Stimulated activated CD4-positive, alpha-beta T cell treated with anti-CD3 and anti-CD28 coated beads, Interleukin-1b, Interleukin-23, amount 100 ng/mL, for 1 hour (primary cell): ENCODE measurements at places on chromosomes 16 and 17.

DNA sequence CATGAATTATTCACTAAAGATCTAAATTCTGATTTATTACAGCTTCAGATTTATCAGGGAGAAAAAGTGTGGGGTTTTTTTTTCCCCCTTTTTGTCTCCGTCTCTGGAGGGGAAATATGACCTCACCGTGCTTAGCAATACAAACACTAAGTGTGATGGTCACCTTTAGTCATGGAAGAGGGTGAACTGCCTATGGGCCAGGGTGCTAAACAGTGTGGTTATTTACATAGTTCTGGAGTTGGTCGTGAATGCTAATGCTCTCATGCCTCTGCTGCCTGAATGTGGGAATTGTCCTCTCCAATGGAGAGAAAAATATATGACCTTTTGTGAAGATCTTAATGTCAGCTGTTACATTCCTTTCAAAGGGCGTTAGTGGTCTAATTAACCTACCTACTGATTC lies 44.8 kb upstream of the MSI2 start:
- no peak for DNase-seq

- no peak for DNase-seq
These were observed 6.2 kb upstream of the WFIKKN1 start for GRCh38 chr16:624526-625070.

DNA sequence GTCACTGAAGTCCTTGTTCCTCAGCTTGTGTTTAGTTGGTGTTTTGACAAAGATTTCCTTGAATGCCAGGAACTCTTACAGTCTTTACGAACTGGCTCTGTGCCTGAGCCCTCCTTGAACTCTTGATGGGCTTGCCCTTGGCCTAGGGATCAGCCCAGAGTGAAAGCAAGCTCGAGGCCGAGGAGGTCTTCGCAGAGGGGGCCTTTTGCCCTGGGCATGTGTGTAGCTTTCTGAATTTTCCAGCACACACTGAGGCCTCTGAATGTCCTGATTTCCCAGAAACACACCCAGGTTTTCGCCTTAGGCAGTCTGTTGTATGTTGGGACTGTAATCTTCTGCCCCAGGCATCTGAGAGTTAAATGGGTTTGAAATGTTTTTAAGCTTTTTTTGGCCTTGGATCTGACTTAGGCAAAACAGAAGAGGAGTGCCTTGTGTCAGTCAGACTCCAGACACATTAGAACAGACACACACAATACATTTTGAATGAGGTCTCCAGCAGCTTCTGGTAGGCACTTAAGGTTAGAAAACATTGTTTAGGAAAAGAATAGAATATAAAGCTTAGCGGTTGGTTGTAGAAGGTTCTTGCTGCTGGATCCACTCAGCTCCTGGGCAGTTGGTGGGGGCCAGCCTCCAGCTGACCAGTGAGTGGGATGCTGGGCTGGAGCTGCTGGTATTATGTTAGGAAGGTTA lies 17.1 kb downstream of the FOXK2 start:
- no peak for DNase-seq

- DNase-seq = no peak
These were observed 13.6 kb downstream of the CARHSP1 start for GRCh38 chr16:8855051-8855786.

GRCh38 chr17:71302721-71303549 lies 817.9 kb upstream of the SOX9 start:
- DNase-seq = no peak

- no peak for DNase-seq
These were observed 700 bp downstream of the LITAFD start for GRCh38 chr16:8882725-8883377.

DNA sequence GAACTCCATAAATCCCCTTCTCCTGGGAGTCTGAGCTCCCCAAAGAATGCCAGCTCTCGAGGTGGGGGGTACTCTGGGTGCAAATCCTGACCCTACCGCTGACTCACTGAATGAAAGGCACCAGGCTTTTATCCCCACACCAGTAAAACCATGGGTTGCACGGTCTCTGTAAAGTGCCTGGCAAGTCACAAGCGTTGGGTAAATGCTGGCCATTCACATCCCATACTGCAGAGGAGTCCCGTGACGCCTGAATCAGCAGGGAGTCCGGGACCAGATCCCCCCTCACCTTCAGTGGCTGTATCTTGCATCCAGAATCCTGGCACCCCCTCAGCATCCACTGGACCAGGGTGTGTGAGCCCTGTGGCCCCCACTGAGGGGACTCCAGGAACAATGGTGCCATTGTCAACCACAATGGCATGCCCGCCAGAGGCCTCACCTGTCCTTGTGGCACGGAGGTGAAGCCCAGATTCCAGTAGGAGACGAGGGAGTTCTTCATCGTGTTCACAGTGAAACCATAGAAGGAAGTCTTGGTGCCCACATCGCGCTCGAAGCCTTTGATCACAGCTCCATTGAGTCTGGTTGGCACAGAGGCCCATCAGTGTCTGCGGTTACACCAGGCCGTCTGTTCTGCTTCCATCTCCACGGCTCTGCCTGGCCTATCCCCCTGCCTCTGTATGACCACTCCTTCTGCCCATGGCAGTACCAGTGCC lies 13.3 kb downstream of the ST6GALNAC2 start:
- DNase-seq = no peak

- DNase-seq = no peak
These were observed 6.5 kb downstream of the PSME3IP1 start for GRCh38 chr16:57179215-57179828.

GRCh38 chr16:17301184-17301583 lies 169.6 kb downstream of the XYLT1 start:
- no peak for DNase-seq

DNA sequence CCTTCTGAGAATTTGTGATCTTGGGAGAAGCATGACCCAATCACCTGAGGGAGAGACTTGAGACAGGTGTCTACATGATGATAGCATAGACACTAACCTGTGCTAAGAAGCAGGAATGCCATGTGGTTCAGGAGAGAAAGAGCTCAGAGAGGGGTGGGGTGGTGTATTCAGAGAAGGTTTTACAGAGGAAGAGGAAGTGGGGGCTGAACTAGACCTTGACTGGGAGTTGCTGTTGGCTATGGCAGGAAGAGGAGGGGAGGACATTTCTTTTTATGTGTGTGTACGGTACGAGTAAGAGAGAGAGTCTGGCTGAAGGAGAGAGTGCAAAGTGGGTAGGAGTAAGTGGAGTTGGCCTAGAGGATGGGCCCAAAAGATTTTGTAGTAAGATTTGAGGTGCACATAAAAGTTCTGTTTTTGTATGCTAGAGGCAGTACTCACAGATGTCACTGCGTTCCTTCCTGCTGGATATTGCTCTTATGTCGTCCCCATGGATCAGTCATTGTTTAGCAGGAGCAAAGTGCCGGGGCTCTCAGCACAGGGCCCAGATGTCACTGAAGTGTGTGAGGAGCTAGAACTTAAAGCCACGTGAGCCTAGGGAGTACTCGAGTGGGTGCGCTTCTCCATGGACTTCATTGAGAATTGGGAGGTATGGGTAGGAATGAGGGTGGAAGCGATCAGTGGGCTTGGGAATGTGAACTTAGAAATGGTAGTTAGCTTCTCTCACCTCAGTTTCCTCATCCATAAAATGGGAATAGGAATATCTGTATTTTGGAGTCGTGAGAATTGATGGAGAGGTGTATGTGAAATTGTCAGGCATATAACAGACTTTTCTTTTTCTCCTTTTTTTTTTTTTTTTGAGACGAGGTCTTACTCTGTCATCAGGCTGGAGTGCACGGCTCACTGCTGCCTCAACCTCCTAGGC lies 22.1 kb downstream of the SLC7A6 start:
- no peak for DNase-seq

GRCh38 chr16:740459-740763 lies 386 bp downstream of the CIAO3 start:
- DNase-seq = no peak
